ENCODE measurements at places on chromosomes 12 and 14.

GRCh38 chr12:99049774-99050173 is 404.7 kb downstream of the APAF1 start:
- DNase-seq, result no peak

DNA sequence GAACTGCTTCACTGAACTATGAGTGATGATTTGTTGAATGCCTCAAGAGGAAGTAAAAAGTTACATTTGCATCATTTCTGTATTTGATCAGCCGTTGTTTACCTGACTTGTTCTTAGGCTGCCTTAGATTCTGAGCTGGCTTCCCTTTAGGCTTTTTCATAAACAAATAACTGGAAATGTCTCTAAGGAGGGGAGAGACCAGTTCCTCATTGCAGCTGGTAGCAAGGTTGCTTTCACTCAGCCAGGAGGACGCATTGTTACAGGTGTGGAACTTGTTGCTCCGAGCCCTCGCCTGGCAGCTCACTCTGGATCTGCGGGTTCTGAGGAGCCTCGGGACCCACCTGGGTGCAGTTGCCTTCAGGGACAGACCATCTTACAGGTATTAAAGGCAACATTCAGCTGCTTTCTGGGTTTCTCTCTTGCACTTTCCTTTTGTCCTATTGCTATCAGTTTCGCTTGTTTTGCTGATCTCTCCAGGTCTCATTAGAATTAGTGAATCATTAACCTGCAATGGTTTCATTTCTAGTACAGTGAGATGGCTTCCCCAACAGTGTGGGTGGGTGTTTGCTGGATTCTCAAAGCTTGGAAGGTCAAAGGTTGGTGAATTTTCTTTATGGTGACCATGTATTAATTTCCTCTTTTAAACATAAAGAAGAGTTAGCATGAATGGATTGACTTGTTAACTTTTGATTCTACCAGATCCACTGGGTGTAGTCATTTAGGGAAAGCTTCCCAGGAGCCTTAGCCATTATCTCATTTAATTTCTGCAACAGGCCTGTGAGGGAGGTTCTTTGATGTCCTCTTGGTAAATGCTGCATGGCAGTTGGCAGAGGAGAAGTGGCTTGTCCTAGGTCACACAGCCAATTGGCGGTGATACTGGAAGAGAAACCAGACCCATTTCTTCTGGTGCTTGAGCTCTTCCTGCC is at the start of gene PLEKHG7:
PLEKHG7 (plus strand) TSS at position 236 of the 926 bp plus-strand sequence. CDS start 3,643 bp downstream, outside the sequence.
- DNase-seq, result no peak

- DNase-seq, result no peak
These were observed 79.0 kb downstream of the ARL6IP4 start for GRCh38 chr12:123059500-123059899.

GRCh38 chr12:78036874-78037273 is 206.2 kb downstream of the NAV3 start:
- no peak for DNase-seq

DNA sequence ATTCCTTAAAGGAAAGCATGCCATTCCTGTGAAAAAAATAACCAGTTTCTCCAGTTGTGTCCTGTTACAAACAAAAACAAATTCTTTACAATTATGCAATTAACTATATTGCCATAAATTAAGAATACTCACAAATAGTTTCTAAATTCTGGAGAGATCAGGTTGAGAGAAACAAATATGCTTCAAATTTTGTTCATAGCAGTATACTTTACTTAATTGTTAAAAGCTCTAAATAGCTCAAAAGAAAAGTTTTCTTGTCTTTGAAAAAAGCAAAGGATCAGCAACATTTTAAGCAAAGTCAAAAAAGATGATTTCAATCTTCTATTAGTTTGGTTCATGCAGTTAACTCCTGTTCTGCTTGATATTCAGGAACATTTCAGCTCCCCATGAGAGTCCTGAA is 109.7 kb downstream of the EML1 start:
- DNase-seq, result no peak

Measured in GM23338 (cell line).